Activated naive CD4-positive, alpha-beta T cell treated with anti-CD3 and anti-CD28 coated beads, Interleukin-2, amount 10 ng/mL, durations not matched to agents 5 hours and 36 hours (primary cell): ENCODE measurements at places on chromosomes 3 and 15. TPM values are rescaled to one million over a fixed set of nuclear protein-coding genes. Genes with fewer than 3 reads are reported as not detected.

GP9 gene
- not detected for total RNA-seq

AGBL1 gene
- total RNA-seq = not detected

ANKRD63 gene
- total RNA-seq = 0.26 TPM

FGF12 gene
- total RNA-seq = not detected

ANKRD34C gene
- total RNA-seq = not detected

CCDC191 gene
- total RNA-seq = 4.1 TPM
